Small intestine (tissue), 16 donors: ENCODE measurements at places on chromosomes 2 and 18.

- no peak overlapping the region for H3K4me3 ChIP-seq
- DNase-seq: no peak
- no peak overlapping the region for H3K27ac ChIP-seq
- peaks cover 25% of the 10 kb centered on the region for H3K4me1 ChIP-seq
Observed at GRCh38 chr2:86039963-86040655, 65.6 kb downstream of the POLR1A start.

DNA sequence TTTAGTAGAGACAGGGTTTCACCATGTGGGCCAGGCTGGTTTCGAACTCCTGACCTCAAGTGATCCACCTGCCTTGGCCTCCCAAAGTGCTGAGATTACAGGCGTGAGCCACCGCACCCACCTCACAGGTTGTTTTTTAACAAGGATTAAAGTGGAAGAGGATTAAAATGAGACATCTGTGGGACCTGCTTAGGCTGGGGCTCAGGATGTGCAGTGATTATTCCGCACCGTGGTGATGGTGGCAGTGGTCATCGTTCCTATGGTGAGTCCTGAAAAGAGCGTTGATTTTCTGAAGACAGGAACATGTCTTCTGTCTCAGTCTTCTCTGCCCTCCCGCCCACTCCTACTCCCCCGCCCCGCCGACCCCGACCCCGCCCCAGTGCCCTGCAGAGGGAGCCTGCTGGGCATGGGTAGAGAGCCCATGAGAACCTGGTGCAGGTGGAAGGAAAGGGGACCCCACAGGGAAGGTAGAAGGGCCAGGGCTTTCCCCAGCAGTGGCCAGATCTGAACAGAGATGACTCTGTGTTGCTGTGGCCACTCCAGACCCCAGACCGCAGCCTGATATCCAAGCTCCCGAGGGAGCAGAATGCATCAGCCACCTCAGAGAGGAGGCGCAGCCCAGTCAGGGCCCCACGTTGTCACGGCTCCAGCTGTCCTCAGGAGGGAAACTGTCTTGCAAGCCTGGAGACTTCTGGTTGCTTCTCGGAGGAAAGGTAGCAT is 34.5 kb upstream of the FOSL2 start:
- no peaks in the 10 kb centered on the region for H3K36me3 ChIP-seq
- no peak overlapping the region for H3K27ac ChIP-seq
- H3K4me3 ChIP-seq: no peak overlapping the region
- no peaks in the 10 kb centered on the region for H3K27me3 ChIP-seq

- H3K27me3 ChIP-seq: no peaks in the 10 kb centered on the region
- no peak overlapping the region for H3K4me3 ChIP-seq
- no peaks in the 10 kb centered on the region for H3K4me1 ChIP-seq
- no peak for DNase-seq
Observed at GRCh38 chr2:98561902-98562695, 46.2 kb downstream of the COA5 start.

GRCh38 chr2:10538224-10538894 is 90.2 kb upstream of the ODC1 start:
- DNase-seq: no peak
- no peaks in the 10 kb centered on the region for H3K4me1 ChIP-seq
- H3K27ac ChIP-seq: no peak overlapping the region
- no peak overlapping the region for H3K4me3 ChIP-seq
- H3K27me3 ChIP-seq: no peaks in the 10 kb centered on the region

DNA sequence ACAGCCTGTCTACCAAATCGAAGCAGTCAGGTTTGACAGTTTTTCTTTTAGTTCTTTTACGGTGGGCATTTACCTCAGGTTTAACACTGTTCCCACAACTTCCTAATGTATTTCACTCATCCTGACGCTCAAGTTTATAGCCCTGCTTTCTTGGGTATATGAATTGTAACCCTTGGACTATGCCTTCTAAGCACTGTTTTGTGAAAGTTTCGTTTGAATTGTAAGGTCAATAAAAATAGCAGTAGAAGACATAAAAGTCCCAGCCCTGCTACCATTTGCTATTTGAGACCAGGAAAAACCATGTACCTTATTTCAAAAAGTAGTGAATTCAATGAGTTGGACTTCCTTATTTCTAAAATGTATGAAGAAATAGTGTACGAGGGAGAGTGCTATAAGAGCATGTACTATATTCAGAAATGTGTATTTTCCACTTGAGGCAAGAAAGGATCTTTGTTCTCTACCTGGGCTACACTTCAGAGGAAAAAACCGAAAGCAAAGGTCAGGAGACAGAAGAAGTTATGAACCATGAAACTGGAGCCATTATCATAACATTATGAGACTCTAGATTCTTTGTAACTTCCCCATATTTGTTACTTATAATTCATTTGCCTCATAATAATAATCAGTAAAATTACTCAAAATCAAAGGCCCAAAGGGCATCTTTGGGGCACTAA is 1.9 kb upstream of the ZC3H15 start:
- H3K27me3 ChIP-seq: no peaks in the 10 kb centered on the region
- DNase-seq: peak; percentile 91
- peaks cover 7% of the 10 kb centered on the region for H3K4me1 ChIP-seq

GRCh38 chr2:1509271-1510065 is 96.2 kb downstream of the TPO start:
- no peaks in the 10 kb centered on the region for H3K4me1 ChIP-seq
- no peaks in the 10 kb centered on the region for H3K36me3 ChIP-seq
- H3K27me3 ChIP-seq: no peaks in the 10 kb centered on the region
- DNase-seq: no peak
- no peak overlapping the region for H3K4me3 ChIP-seq

- DNase-seq: no peak
Observed at GRCh38 chr2:112728378-112729175, 7.8 kb downstream of the NT5DC4 start.
